Esophagus squamous epithelium (tissue), 5 donors: ENCODE measurements at places on chromosomes 13 and 19. TPM values are rescaled to one million over a fixed set of nuclear protein-coding genes. Genes with fewer than 3 reads are reported as not detected.

The TMPRSS9 gene
- not detected for total RNA-seq

The CEACAM16 gene
- total RNA-seq = not detected

The NPHS1 gene
- total RNA-seq = not detected

The PNMA8C gene
- not detected for total RNA-seq

The CLDND2 gene
- total RNA-seq = not detected

The MAP4K1 gene
- total RNA-seq = 3.6 TPM

GRCh38 chr13:73341748-73342147 lies 282.9 kb downstream of the KLF5 start:
- no peak for DNase-seq

The PEX11G gene
- 6.7 TPM for total RNA-seq

- no peak for DNase-seq
Measured at GRCh38 chr13:77417897-77418296, 91.0 kb upstream of the MYCBP2 start.

DNA sequence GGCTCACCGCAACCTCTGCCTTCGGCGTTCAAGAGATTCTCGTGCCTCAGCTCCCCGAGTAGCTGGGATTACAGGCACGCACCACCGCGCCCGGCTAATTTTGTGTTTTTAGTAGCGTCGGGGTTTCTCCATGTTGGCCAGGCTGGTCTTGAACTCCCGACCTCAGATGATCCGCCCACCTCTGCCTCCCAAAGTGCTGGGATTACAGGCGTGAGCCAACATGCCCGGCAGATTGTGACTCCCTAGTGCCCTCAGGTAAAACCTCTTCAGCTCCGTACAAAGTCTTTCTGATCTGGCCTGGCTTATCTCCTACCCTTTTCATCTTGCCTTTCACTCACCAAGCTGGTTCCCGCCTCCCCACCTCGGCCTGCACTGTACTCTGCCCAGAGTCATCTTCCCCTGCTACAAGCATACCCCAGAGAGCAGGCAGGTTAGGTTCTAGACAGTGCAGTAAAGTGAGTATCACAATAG lies 15.0 kb downstream of the BICRA start:
- no peak for DNase-seq

GRCh38 chr19:18532168-18532890 lies 10.5 kb upstream of the ELL start:
- DNase-seq = no peak

DNA sequence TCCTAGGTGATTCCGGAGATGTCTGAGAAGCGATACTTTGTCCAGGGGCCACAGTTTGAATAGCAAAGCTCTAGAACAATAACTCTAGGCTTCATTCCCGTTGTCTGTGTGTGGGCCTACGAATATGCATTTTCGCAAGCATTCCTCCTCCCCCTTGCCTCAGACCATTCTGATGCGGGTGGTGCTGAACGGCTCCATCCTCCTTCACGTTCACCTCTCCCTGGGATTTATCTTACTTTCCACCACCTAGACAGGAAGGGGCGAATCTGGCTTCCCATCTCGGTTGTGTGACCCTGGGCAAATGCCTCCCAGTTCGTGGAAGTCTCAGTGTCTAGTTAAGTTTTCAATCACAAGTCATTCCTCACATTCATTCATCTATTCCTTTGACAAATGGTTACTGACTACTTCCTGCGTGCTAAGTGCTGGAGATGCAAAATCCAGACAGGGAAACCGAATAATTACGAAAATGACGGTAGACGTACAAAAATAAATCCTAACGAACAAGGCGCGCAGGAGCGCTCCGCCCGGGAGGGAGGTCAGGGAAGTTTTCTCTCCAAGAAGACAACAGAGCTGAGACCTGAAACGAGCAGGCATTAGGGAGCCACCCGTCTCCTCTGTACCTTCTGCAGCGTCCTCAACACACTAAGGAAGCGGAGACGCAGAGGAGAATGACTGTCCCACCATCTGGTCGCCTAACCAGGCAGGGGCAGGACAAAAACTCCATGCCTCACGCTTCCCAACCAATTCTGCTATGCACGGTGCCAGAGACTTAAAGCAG lies 1.3 kb upstream of the CNOT3 start:
- no peak for DNase-seq

The SLC25A41 gene
- total RNA-seq = not detected
